ENCODE measurements at places on chromosomes 12 and 14. TPM values are rescaled to one million over a fixed set of nuclear protein-coding genes. Genes with fewer than 3 reads are reported as not detected.

The GLIPR1L2 gene
- 1.1 TPM for total RNA-seq

The PDE3A gene
- total RNA-seq: not detected

The LRCOL1 gene
- not detected for total RNA-seq

The VAMP1 gene
- total RNA-seq: 38.7 TPM

The MYH6 gene
- total RNA-seq: not detected

The SPX gene
- total RNA-seq: 0.62 TPM
